Activated CD8-positive, alpha-beta T cell treated with anti-CD3 and anti-CD28 coated beads for 36 hours (primary cell): ENCODE measurements at places on chromosomes 2 and 18. TPM values are rescaled to one million over a fixed set of nuclear protein-coding genes. Genes with fewer than 3 reads are reported as not detected.

Gene CRYBA2
- total RNA-seq = not detected

Gene GAREM2
- total RNA-seq = 2.7 TPM

Gene STRADB
- total RNA-seq = 25.9 TPM

DNA sequence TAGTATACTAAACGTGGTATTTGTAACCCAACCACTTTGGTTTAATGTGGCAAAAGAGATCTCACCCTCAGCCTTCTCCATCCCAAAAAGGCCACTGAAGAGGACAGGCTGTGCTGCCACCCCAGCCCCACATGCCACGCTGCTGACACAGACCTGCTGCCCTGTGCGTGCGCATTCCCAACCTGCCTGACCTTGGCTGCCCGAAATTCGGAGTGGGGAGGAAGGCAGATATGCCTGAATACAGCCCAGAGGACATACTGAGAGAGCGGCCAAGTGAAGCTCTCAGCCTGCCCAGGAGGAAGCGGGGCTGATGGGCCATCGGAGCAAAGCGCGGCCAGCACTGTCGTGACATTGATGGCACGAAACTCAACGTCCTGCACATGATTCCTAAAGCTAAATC is 70.0 kb downstream of the HDAC4 start:
- no peaks in the 10 kb centered on the region for H3K36me3 ChIP-seq
- no peaks in the 10 kb centered on the region for H3K27me3 ChIP-seq
- H3K4me1 ChIP-seq = peaks cover 43% of the 10 kb centered on the region
- no peak overlapping the region for H3K27ac ChIP-seq
